Stimulated activated CD8-positive, alpha-beta memory T cell treated with anti-CD3 and anti-CD28 coated beads, Interleukin-2, amount 100 ng/mL, for 48 hours (primary cell): ENCODE measurements at places on chromosomes 5 and 9.

GRCh38 chr9:37283730-37284325, 138.7 kb upstream of the GRHPR start:
- DNase-seq = no peak

- DNase-seq = no peak
Observed at GRCh38 chr5:3310541-3311261, 284.9 kb upstream of the IRX1 start.

DNA sequence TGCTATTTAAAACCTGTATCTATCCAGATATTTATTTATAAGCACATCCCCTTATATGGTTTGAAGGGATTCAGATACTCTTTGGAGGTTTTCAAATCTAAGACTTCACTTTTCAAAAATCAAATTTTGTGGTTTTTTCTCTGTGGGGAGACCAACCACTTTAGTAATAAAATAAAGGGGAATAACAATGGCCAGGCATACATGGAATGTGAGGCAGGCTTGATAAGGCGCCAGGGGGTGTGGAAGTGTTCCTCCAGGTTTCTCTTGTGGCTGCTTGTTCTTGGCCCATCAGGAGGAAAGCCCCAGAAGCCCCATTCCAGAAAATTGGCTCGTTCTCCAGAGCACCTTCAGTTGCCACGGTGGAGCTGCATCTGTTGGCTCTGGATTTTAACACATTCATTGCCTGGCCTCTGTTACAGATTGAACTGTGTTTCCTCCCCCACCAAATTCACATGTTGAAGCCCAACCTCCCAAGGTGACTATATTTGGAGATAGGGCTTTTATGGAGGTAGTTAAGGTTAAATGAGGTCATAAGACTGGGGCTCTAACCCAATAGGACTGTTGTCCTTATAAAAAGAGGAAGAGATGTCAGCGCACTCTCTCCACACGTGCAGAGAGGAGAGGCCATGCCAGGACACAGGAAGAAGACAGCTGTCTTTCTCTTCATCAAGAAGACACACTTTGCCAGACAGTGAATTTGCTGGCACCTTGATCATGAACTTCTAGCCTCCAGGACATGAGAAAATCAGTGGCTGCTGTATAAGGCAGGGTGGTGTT, 195.9 kb downstream of the TMEM38B start:
- DNase-seq = no peak

DNA sequence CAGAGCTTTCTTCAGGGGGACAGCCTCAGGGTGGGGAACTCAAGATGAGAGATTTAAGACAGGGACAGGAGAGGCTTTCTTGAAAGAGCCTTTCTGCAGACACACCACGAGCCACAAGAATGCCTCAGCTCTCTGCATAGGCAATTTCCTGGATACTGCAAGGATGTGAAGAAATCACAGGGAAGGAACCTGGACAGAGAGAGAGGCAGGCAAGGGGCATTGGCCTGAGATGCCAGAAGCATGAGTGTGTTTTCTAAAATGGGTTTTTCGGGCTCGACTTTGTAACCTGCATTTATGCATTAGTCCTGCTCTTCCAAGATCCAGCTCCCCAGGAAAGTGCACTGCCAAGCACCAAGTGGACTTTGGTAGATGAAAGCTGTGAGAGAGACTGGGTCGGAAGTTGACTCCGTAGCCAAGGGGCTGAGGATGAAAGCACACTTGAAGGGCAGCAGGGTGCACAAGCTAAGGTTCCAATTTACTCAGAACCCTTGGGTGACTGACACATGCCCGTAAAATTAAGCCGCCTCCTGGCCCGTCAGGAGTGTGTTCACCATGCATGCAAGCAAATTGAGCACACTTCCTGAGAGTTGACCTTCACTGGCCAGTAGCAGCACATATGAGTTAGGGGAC, 90.9 kb downstream of the CFAP90 start:
- no peak for DNase-seq

- DNase-seq = no peak
Observed at GRCh38 chr9:8613346-8613825, 813.8 kb upstream of the DMAC1 start.

DNA sequence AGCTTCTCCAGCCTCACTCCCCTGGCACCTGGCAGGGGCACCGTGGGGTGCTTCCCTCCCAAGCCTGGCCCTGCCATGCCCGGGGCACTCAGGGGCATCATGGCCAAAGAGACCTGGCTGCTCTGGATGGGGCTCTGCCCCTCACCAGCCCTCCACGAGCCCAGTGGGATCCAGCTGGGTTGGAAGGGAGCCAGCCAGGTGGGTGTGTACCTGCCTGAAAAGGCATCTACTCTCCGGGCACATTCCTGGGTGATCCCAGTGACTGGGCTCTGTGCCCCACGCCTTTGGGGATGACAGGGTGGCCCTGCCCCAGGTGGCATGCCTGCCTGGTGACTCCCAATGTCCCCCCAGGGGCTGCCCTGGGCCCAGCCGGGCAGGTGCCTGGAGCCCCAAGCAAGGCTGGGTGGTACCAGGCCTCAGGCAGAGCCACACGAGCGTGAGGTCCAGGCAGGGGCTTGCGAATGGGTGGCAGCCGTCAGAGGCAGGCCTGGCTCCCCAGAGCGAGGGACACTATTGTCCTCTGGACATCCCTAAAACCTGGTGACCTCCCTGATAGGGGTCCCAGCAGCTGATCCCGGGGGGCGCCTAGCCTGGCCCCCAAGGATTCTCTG, 777 bp downstream of the GPSM1 start:
- no peak for DNase-seq

GRCh38 chr5:128844354-128844923, 120.8 kb upstream of the SLC27A6 start:
- no peak for DNase-seq

- no peak for DNase-seq
Observed at GRCh38 chr5:96843140-96843539, 33.2 kb upstream of the ERAP2 start.

DNA sequence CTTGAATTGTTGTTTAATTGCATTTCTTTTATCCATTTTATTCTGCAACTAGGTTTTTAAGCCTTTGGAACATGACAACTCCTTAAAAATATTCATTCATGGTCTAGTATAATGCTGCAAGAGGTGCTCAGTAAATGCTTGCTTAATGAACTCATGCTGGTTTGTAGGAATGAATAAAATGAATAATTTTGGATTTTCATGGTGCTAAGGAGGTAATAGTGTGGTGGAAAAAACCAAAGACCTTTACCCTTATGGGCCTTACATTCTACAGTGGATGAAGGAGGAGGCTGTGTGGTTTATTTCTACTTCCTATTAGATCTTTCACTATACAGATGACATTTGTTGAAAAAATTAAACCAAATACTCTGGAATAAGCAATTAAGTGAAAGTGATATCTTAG, 43.4 kb downstream of the LRRTM2 start:
- DNase-seq = no peak

GRCh38 chr9:136799854-136800657, 3.9 kb downstream of the CCDC183 start:
- DNase-seq = peak; percentile 89

DNA sequence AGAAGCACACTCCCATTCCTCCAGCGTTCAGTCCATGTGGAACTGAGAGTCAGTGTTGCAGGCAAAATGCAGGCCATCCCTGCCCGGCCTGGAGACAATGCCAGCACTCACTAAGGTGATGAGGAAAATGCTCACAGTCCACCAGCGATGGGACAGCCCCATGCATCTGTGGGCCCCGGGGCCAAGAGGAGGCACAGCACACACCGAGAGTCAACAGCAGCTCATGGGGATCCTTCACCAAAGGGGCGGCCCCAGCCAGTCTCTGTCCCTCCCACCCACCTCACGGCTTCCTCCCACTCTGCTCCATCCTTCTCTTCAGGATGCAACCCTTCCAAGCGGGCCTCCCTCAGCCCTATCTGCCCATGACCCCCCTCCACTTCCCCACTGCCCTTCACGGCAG, 6.2 kb downstream of the SEMA4D start:
- no peak for DNase-seq

- no peak for DNase-seq
Observed at GRCh38 chr9:100317706-100318105, 35.0 kb downstream of the TEX10 start.

DNA sequence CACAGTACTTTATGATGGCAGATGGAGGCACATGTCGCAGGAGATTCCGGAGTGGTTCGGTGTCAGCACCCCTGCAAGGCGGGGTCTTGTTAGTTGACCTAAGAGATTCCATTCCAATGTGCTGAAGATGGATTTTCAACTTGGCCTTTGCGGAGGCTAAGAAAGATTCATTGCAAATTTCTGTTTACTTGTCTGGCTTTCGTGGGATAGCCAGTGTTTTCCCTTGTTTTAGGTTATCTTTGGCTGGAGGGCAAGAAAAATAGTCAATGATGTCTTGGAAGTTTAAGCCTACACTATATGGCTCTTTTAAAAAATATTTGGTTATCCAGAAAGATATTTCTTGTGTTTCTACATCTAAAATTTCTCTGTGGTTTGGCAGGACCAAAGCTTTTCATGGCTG, 123.6 kb upstream of the PTCH1 start:
- no peak for DNase-seq

DNA sequence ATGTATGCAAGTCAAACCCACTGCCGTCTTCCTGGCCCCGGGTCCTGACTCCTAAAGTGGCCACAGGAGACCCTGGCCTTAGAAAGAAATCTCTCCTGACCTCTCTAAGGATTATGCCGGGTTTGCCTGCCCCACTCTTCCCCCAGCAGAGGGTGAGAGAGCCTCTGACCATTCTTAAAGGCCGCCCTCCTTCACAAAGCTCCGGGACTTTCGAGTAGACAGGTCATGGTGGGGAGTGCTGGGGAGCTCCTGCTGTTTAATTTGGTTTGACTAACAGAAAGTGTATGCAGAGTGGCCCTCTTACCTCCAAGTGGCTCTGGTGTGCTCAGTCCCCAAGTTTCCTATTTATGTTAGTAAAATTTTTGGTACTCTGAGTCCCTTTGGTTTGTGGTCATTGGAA, 111.8 kb downstream of the LRRC70 start:
- no peak for DNase-seq

GRCh38 chr5:85182344-85182743, 797.7 kb upstream of the EDIL3 start:
- DNase-seq = no peak

GRCh38 chr9:6944093-6944551, 186.3 kb downstream of the KDM4C start:
- no peak for DNase-seq
